Activated CD4-positive, alpha-beta T cell treated with anti-CD3 and anti-CD28 coated beads, Interleukin-2, amount 50 U/mL, for 48 hours (primary cell): ENCODE measurements at places on chromosomes 16 and 17.

- no peak for DNase-seq
Measured at GRCh38 chr17:69050999-69051775, 9.5 kb downstream of the ABCA9 start.

DNA sequence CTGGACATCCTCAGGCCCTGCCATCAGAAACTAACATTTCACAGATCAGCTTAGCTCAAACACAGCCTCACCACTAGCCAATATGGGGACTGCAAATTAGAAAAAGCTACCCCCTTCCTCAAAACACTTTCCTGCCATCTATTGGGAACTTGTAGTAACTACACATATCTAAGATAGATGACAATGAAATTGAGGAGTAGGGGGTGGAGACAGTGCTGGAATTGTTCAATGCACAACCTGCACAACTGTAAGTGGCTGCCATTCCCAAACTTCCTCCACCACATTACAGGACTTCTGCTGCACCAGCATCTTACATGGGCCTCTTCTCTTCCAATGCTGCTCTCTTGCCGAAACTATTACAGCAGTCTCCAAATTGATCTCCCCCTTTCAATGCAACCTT lies 21.9 kb downstream of the AIPL1 start:
- no peak for DNase-seq

GRCh38 chr17:81130385-81131361 lies 34.6 kb upstream of the PVALEF start:
- no peak for DNase-seq

- DNase-seq: peak; percentile 76
Measured at GRCh38 chr16:27230562-27231001, 27.3 kb downstream of the KDM8 start.

GRCh38 chr16:1932050-1933028 lies 10.7 kb downstream of the MSRB1 start:
- no peak for DNase-seq

GRCh38 chr17:65081439-65081838 lies 24.9 kb upstream of the GNA13 start:
- DNase-seq: no peak

DNA sequence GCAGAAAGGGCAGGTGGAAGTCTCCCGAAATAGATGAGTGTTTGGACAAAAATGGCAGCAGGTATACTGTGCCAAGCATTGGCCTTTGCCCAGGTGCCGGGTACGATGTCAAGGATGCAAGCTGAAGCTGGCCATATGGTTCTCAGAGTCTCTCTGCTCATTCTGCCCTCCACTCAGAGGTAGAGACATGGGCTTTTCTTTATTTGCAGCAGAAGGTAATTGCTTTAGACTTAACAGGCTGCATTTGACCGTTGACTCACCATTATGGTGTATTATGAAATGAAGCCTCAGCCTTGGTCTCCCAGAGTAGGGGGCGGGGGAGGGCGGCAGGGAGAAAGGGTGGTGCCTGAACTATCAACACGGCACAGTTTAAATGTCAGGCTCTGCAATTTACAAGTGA lies 969.1 kb upstream of the EEF2KMT start:
- DNase-seq: no peak

DNA sequence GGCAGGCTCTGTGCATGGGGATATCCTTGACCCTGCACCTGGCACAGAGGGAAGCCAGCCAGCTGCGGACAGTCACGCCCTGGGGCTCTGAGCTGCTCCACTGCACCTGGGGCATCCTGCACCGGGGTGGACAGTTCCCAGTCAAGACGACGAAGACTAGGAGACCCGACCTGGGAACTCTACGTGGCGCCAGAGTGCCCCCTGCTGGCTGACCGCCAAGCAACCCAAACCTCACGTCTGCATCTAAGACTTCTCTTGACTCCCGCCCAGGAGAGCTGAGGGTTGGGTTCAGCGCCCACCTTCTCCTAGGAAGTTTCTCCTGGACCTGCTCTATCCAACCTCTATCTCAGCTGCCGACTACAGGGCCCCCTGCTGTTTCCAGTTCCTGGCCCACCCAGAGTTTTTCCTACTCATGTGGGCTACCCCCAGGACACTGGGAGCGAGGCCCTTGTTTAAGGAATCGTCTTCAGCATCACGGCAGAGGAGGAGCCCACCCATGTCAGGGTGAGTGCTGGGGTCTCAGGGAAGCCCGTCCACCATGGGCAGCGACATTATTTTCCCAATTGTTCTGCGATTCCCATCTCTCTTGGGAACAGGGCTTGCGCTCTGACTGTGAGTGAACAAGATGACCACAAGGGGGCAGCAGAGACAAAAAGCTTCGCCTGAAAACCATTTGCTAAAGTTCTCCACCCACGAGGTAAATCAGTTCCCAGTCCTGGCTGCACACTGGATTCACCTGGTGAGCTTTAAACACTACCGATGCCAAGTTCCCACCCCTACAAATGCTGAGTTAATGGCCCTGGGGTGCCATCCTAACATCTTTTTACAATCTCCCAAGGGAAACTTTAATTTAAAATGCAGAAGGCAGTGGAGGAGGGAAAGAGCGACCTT lies 29.3 kb downstream of the TLE7 start:
- peak; percentile 73 for DNase-seq

DNA sequence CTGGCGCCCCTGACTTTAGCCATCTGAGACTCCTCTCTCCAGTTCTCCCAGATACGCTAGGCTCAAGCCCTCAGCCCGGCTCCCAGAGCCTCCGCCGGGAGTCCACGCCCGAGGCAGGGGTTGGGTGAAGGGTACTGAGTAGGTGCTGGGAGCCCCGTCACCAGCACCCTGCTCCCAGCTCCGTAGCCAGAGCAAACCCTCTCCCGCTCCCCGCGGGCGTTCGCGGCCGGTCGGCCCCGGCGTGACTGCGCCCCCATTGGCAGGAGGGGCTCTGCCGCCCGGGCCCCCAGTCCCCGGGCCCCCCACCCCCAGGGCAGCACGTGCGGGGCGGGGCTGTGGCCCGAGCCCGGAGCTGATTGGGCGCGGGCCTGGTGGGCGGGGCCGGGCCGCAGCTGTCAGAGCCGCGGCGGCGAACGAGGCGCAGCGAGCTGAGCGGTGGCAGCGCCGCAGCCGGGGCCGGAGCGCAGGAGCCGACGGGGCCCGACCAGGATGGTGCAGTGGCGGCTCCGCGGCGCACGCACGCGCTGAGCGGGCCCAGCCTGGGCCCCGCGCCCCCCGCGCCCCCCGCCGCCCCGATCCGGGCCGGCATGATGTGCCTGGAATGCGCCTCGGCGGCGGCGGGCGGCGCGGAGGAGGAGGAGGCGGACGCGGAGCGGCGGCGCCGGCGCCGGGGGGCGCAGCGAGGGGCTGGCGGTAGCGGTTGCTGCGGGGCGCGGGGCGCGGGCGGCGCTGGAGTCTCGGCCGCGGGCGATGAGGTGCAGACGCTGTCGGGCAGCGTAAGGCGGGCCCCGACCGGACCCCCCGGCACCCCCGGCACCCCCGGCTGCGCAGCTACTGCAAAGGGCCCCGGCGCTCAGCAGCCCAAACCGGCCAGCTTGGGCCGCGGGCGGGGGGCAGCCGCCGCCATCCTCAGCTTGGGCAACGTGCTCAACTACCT lies at the start of gene SPNS2:
TSS of gene SPNS2 (plus strand) at position 421 of the 937 bp plus-strand sequence. CDS start at position 588, 167 bp downstream.
- peak; percentile 57 for DNase-seq
